CD4-positive, alpha-beta memory T cell (primary cell): ENCODE measurements at places on chromosomes 7 and 10.

DNA sequence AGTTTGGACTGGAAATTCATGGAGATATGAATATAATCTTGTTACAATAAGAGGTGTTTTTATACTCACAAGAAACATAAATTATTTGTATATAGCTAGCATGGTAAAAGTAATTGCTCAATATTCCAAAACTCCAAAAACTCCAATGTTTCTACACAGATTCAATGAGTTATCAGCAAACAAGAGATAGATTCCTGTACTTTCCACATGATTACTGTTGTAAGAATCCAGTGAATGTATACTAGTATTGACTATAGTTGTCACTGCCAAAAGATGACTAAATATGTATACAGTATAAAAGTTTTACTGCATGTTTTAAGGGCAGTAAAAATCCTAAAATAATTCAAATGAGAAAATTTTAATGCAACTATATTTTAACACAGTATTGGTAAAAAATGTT is 10.7 kb downstream of the ATOH7 start:
- no peaks in the 10 kb centered on the region for H3K36me3 ChIP-seq
- H3K4me1 ChIP-seq = no peaks in the 10 kb centered on the region
- no peak overlapping the region for H3K4me3 ChIP-seq
- H3K27ac ChIP-seq = no peak overlapping the region
- H3K27me3 ChIP-seq = no peaks in the 10 kb centered on the region

DNA sequence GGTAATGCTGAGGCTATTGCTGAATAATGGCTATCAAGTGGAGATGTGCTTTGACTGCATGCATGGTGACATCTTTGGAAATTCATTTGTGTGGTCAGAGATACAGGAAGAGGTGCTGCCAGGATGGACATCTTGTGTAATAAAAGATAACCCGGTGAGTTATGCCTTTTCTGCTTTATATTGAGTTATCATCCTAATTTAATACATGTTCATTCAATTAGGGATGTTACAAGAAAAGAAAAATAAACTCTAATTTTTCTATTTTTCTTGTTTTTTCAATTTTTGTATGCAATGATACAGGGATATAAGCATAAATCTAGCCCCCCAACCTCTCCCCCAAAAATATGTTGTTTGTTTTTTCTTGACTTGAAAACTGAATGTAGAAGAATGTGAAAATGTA is 26.4 kb upstream of the LMOD2 start:
- H3K27me3 ChIP-seq = no peaks in the 10 kb centered on the region
- no peaks in the 10 kb centered on the region for H3K36me3 ChIP-seq
- DNase-seq = no peak
- H3K27ac ChIP-seq = no peak overlapping the region

DNA sequence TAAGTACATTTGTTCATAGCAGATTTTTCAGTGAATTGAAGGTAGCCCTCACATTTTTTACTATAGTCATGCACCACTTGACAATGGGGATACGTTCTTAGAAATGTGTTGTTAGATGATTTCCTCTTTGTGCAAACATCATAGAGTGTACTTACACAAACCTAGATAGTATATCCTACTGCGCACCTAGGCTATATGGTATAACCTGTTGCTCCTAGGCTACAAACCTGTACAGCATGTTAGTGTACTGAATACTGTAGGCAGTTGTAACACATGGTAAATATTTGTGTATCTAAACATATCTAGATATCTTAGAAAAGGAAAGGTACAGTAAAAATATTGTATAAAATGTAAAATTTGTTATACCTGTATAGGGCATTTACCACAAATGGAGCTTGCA is 41.2 kb downstream of the TAX1BP1 start:
- no peaks in the 10 kb centered on the region for H3K4me1 ChIP-seq
- H3K27me3 ChIP-seq = no peaks in the 10 kb centered on the region
- no peak overlapping the region for H3K27ac ChIP-seq
- H3K4me3 ChIP-seq = no peak overlapping the region
- H3K36me3 ChIP-seq = peaks cover 9% of the 10 kb centered on the region

DNA sequence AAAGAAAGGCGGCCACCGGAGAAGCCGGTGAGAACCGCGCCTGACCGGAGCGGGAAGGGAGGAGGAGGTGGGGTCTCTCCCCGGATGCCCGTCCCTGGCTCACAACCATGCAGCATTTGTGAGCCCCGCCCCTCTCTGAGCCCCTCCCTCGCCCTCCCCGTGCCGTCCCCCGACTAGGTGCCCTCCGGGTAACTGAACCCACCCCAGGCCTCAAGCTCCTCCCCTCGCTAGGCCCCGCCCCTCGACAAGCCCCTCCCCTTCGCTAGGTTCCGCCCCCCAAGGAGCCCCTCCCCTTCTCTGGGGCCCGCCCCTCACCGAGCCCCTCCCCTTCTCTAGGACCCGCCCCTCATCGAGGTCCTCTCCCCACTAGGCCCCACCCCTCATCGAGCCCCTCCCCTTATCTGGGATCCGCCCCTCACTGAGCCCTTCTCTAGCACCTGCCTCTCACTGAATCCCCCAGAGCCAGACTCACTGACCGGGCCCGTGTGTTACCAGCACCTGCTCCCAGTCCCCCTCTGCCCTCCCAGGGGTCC is 42.2 kb upstream of the HSPB1 start:
- no peaks in the 10 kb centered on the region for H3K36me3 ChIP-seq
- peak; percentile 21 for DNase-seq
- no peak overlapping the region for H3K4me3 ChIP-seq
- no peak overlapping the region for H3K27ac ChIP-seq

GRCh38 chr7:142030294-142030693 is 34.6 kb downstream of the MGAM start:
- no peak for DNase-seq
- H3K27me3 ChIP-seq = no peaks in the 10 kb centered on the region
- no peaks in the 10 kb centered on the region for H3K4me1 ChIP-seq
- H3K36me3 ChIP-seq = no peaks in the 10 kb centered on the region
- H3K4me3 ChIP-seq = no peak overlapping the region

GRCh38 chr7:15555381-15555859 is 6.4 kb downstream of the AGMO start:
- no peaks in the 10 kb centered on the region for H3K27me3 ChIP-seq
- no peaks in the 10 kb centered on the region for H3K36me3 ChIP-seq
- DNase-seq = no peak
- no peak overlapping the region for H3K27ac ChIP-seq

DNA sequence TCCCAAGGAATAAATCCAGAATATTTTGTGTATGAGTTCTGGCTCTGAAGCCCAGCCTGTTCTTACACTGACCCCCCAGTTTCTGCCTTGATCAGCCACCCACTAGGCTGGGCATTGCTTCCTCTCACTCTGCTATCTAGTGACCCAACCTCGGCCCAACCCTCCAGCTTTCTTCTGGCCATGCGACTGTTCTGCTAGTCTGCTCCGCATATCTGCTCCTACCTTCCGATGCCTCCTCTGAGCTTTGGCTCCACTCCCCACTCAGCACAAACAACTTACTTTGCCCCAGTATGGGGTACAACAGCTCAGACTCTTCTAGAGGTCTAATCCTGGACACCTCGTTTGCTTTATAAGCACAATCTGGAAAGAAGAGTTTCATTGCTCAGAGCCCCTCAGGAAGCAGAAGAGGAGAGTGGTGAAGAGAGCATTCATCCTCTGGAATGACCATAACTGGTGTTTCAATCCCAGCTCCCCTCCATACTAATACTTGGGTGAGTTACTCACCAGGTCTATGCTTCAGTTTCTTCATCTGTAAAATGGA is 99.6 kb downstream of the NPSR1 start:
- H3K27me3 ChIP-seq = no peaks in the 10 kb centered on the region
- H3K27ac ChIP-seq = no peak overlapping the region
- no peaks in the 10 kb centered on the region for H3K4me1 ChIP-seq
- no peak for DNase-seq
- H3K36me3 ChIP-seq = no peaks in the 10 kb centered on the region
- no peak overlapping the region for H3K4me3 ChIP-seq

DNA sequence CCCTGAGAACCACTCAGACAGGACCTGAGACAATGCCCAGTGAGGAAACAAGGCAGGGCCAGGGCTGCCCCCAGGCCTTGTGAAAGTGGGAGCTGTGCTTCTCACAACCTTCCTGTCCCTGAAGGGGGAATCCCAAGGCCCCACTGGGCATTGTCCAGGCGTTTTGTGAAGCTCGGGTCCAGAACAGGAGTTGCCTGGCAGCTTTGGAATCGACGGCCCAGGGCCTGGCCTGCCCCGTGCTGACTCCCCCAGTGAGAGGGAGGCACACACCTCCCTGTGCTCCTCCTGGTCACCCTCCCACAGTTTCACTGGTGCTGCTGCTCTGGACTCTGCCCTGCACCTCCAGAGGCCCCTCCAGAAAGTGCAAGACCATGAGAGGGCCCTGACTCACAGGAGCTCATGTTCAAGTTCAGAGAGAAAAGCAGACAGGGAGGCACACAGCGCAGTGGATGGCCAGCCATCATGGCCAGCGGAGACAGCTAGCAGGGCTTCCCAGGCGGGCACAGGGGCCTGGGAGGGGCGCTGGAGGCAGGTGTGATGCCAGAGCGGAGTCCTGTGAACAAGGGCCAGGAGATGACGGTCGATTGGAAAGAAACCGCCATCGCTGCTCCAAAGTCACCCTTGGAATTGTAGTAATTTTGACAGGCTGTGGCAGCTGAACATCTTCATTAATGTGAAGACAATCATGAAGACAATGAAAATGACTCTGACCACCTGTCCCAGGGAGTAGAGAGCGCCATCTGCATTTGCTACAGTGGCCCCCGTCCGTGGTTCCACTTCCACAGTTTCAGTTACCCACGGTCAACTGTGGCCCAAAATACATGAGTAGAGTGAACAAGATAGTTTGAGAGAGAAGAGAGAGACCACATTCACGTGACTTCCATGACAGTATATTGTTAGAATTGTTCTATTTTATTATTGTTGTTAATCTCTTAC is 103.7 kb downstream of the MKI67 start:
- no peak for DNase-seq
- H3K27ac ChIP-seq = no peak overlapping the region
- no peaks in the 10 kb centered on the region for H3K27me3 ChIP-seq

GRCh38 chr10:49498425-49498824 is 40.5 kb downstream of the ERCC6 start:
- no peaks in the 10 kb centered on the region for H3K36me3 ChIP-seq
- no peak for DNase-seq
- H3K27ac ChIP-seq = no peak overlapping the region
- H3K4me3 ChIP-seq = no peak overlapping the region
- H3K4me1 ChIP-seq = no peaks in the 10 kb centered on the region
- H3K27me3 ChIP-seq = no peaks in the 10 kb centered on the region

DNA sequence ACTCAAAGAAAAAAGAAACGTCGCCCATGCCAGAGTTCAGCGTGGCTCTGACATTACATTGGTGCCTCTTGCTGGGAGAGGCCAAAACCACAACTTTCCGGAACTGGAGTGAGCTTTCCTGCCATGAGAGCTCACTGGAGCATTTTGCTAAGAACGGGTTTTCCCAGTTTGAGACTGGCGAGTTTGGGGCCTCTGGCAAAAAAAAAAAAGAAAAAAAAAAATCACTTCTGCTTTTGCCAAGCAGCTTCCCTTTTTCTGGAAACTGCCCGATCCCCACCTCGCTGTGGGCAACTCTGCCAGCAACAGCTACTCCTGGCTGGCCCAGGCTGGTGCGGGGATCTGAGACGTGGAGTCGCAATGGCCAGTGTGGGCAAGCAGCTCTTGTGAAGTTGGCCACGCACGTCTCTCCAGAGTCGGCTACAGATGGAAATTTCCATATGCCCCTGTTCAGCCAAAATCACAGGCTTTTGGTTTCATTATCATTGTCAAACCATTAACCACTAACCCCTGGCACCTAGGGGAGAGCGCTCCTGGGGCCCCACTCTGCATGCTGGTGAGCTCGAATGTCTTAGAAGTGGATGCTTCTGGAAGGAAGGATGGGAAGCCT is 25.7 kb downstream of the PRKAG2 start:
- no peak overlapping the region for H3K27ac ChIP-seq
- no peaks in the 10 kb centered on the region for H3K36me3 ChIP-seq
- H3K4me1 ChIP-seq = peaks cover 19% of the 10 kb centered on the region
- no peak for DNase-seq
- H3K27me3 ChIP-seq = no peaks in the 10 kb centered on the region
- H3K4me3 ChIP-seq = peak overlapping the region; percentile 4

- H3K27ac ChIP-seq = no peak overlapping the region
- H3K36me3 ChIP-seq = no peaks in the 10 kb centered on the region
- no peak for DNase-seq
These were observed 283.1 kb downstream of the DNAJB6 start for GRCh38 chr7:157619753-157620525.

GRCh38 chr7:17185690-17186070 is 112.8 kb upstream of the AHR start:
- H3K4me1 ChIP-seq = peaks cover 11% of the 10 kb centered on the region
- no peak overlapping the region for H3K27ac ChIP-seq
- H3K4me3 ChIP-seq = no peak overlapping the region
- no peaks in the 10 kb centered on the region for H3K36me3 ChIP-seq
- H3K27me3 ChIP-seq = no peaks in the 10 kb centered on the region

DNA sequence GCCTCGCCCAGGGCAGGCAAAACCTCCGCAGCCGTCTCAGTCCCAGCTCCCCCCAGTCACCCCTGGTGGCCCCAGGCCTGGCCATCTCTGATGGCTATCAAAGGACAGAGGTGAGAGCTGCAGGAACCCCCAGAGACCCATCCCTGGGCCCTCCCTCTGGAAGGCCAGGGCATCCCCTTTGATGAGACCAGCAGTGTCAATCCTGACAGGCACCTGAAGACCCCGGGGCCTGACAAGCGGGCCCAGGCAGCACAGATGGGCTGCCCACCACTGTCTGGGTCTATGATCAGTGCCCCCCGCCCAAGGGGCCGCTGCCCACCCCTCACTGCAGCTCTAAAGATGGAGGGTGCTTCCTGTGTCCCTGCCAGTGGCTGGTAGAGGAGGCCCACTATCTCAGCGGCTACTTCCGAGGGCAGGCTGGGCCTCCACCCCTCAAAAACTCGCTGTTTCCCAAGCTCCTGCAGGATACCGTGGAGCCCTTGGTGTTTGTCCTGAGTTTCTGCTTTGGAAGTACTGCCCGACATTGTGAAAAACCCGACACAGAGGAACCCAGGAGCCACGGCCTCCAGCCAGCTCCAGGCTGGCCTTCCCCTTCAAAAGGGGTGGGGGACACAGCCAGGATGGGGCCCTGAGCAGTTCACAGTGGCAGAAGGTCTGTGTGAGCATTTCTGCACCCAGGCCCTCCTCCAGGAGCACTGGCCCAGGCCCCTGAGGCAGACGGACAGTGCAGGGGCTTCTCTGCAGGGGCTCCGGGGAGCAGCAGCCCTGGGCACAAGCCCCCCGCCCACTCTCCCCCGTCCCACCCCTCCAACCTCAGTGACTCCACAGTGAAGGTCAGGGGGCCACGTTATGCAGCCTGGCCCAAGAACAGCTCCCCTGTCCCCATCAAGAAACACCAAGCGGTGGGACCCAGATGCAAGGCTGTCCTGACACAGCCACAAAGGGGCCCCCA is 99.2 kb downstream of the PDGFA start:
- H3K36me3 ChIP-seq = no peaks in the 10 kb centered on the region
- no peak for DNase-seq

DNA sequence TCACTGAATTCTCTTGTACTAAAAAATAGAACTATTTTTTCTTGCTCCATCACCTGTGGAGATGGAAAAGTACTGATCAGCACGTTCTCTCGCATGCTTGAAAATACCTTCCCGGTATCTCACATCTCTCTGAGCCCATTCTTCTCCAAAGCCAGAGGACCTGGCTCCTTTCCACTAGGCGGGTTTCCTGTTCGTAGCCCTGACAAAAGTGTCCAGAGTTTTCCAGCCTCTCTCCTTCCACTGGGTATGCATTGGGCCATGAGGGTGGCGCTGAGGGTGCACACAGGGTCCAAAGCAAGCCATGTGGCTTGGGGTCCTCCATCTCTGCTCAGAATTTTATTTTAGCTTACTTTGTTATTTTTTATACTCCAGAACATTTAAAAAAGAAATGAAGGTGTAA is 16.3 kb upstream of the SRGN start:
- no peak for DNase-seq
- no peaks in the 10 kb centered on the region for H3K36me3 ChIP-seq
- no peak overlapping the region for H3K4me3 ChIP-seq
